Stimulated activated CD8-positive, alpha-beta memory T cell treated with anti-CD3 and anti-CD28 coated beads, Interleukin-15, amount 100 ng/mL, for 4 hours (primary cell): ENCODE measurements at places on chromosomes 1 and 21.

- DNase-seq, result no peak
Measured at GRCh38 chr21:14589855-14590563, 43.9 kb upstream of the SAMSN1 start.

- no peak for DNase-seq
Measured at GRCh38 chr1:207981976-207982375, 71.1 kb upstream of the CD34 start.

GRCh38 chr1:86753700-86754099, 49.3 kb downstream of the SH3GLB1 start:
- DNase-seq, result no peak

GRCh38 chr21:44406953-44407352, 48.4 kb upstream of the LRRC3 start:
- no peak for DNase-seq

DNA sequence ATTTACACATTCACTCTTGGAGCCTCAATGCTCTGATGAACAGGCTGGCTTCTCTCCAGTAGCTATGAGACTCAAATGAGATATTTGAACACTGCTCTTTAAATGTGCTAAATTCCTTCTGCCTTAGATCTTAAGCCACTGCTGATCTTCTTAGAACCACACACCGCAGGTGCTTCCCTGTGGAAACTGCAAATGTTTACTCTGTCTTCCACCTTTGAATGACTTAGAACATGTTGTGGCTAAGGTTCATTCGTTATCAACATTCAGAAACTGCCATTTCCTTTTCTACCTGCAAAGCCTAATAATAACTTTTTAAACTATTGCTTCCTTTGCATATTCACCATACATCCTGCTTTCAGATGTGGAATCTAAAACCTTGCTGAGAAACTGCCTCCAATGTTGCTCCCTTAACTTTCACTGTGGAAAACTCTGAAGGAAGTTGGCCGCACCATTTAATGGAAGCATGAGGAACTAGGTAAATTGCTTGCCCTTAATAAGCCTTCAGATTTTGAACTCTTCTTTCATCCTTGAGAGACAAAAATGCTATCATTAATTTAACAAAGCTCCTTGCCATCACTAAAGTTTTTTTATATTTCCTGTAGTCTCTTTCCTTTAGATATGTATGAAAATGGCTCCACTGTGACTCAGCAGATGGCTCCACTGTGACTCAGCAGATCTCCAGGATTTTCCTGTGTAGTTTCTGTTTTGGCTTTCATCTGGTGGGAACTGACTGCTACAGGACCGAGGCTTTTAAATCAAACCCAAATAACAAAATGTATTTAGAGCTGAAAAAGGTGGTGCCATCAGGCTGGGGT, 143.8 kb downstream of the TNFSF18 start:
- no peak for DNase-seq

- no peak for DNase-seq
Measured at GRCh38 chr1:47439819-47440598, 2.2 kb downstream of the FOXD2 start.

DNA sequence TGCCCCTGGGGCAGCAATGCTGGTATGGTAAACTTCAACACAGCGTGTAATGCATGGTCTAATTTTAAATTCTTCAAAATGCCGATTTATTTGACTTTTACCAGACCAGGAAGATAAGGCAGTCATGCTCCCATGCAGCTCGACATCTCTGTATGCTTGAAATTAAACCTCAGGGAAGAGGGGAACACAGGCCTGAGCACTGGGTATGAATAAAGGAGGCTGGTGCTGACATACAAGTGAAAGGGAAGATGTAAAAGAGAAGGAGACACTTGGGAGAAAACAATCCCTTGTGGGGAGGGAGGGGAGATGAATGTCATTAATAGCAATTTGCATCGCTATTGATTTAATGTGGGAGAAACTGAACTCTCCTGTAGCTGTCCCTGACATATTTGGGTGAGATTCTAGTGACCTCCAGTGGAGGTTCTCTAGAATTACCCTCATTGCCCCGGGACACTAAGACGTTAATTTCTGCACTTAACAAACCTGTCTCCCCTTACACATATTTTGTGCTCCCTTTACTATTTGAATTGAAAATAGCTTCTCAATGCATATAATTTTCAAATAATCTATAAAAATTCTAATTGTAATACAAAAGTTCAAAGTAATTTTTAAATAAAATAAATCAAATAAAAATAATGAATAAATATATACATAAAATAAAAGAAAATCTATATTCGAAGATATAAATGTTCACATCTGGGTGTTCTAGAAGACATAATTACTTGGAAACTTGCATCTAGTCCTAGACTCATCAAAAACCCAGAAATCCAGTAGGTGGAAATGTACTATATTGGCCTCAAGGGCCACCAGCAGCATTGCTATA, 283.1 kb downstream of the LMX1A start:
- DNase-seq, result no peak

DNA sequence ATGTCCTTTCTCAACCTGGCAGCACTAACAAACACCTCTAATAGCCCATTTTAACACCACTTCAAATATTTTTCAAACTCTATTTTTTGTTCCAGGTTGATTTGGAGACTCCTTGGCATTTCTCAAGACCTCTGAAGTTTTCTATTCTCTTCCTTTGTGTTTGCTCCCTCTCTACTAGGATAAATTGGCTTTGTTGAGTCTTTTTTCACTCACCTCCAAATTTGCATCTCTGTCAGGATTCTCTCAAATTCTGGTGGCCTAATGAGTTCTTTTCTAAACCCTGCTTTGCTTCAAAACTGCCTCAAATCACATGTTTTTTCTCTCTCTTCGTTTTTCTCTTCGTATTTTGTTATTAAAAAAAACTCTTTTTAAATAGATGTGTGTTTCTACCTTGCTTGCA, 582.2 kb upstream of the ADGRL4 start:
- no peak for DNase-seq

DNA sequence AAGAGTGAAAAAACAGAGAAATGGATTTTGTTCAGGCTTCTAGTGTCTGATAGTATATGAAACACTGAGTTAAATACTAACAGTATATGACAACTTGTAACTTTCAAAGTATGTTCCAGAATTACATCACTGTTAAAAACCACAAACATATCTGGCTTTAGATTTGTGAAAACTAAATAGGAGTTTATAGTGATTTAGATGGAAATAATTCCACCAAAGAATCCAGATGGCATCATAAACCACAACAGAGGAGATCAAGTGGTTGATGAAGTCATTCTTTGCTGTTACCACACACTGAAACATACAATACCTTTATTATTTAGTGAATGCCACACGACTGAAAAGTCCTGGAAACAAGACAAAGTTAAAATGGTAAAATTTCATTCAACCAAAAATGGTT, 37.2 kb downstream of the ALG14 start:
- no peak for DNase-seq

DNA sequence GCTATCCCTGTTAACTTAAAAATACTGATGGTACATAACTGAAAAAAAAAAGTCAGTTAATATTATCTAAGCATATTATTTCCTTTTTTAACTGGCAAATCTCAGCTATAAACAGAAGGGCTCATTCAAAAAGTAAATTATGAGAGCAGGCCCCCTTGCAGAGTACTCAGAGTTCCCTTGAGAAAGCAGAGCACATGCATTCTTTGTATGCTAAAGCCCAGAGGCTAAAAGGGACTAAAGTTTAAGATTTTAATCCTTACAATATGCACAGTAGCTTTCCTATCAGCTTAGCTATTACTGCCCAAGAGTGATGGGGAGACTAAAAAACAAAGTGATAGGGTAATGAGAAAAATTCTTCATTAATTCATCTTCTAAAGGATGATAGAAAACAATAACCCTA, 18.5 kb downstream of the SLC16A1 start:
- DNase-seq, result no peak

DNA sequence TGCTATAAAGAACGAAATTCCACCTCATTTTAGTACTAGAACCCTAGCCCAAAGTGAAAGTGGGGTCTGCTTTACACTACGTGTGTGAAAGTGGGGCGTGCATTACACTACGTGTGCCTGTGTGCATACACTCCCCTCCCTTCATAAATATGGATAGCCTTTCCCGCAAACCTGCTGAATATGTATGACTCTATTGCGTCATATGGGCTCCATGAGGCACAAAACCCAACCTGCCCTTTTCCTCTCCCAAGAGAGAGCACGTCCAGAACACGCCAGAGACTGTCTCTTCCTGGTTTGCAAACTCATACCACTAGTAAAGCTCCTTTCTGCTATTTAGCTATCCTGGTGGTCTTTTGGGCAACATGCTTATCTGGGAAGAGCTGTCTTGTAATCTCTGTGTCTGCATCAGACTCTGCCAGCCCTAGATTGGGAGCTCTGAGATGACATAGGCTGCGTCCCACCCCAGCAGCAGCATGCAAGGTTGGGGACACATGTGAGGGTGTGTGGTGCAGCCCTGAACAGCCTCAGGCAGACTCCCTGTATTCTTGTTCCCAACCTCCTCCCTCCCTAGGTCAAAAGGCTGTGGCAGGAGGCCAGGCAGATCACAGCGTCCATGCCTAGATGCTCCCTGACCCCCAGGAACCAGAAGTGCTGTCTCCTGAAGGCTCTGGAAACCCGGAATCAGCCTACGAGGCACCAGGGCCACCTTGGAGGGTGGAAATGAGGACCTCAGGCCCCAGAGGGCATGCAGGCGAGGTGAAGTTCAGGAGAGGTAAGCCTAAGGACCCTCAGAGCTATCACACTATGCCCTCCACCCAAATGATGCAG, 12.3 kb upstream of the PADI1 start:
- no peak for DNase-seq

GRCh38 chr1:212959266-212960220, 9.2 kb downstream of the VASH2 start:
- no peak for DNase-seq

DNA sequence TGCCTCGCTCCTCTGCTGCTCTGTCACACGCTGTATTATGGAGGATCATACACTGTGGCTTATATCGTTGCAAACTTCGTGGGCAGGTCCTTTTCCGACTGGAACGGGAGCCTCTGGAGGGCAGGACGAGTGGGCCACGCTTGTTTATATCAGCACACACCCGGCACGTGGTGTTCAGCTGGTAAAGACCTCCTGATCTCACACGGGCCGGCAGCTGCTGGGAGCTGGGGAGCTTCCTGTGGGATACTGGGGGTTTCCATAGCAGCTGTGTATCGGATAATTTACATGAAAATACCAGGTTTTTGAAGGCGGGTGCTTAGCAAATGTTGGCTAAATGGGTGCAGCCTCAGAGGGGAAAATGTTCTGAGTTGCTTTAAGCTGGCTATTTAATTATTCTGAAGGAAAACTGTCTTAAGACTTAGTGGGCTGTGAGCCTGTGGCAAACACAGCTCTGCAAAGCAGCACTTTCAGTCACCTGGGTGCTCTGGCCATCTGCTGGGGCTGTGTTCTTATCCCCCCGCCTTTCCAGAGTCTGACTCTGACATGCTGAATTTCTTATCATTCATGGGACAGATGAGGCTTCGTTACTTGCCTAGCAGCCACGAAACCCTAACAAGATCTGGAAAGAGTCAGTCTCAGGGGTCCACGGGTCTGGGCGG, 103.6 kb upstream of the GCLM start:
- no peak for DNase-seq

- DNase-seq, result no peak
Measured at GRCh38 chr1:210144736-210145135, 87.9 kb upstream of the SERTAD4 start.

- DNase-seq, result no peak
Measured at GRCh38 chr1:159339536-159339935, 37.4 kb downstream of the FCER1A start.

DNA sequence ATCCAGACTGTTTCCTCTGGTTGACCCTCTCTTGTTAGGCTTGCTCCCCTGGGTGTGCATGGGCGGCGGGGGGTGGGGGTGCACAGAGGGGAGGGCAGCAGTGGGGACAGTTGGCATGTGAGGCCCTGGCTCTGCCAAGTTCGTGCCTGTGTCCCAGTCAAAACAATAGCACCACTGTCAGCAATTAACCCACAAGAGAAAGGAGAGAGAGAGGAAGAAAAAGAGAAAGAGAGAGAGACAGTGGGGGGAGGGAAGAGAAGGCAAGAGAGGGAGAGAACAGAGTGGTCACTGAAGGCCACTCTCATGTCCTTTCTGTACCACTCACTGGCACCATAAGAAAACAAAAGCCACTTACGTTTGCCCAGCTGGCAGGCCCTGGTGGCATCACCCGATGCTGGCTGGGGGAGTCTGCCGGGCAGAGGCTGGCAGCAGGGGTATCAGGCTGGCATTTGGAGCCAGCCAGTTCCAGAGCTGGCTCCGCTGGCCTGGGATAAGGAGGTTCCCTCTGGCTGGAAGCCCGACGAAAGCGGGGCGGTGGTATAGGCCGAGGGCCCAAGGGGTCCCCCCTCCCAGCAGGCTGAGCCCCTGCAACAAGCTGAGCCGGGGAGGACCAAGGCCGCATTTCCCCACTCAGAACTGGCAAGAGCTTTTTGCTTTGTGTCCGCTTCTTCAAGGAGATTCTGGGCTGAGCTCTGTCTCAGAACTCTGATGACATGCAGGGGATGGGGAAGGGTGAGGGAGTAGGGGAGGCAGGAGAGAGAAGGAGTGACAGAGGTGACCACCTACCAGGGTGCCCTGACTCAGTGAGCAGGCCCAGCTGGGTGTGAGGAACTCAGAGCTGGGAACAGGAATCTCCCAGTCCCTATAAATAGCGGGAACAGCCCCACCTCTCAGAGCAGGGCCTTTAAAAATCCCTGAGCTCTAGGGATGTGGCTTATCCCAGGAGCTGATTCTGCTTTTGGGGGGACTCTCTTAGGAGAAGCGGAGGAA, 27.9 kb downstream of the PIK3C2B start:
- DNase-seq, result no peak

- no peak for DNase-seq
Measured at GRCh38 chr21:36654796-36655325, 44.1 kb upstream of the SIM2 start.
